ENCODE measurements at places on chromosomes 1 and 21.

GRCh38 chr21:16192902-16193301 lies 463.1 kb downstream of the USP25 start:
- no peak for DNase-seq

DNA sequence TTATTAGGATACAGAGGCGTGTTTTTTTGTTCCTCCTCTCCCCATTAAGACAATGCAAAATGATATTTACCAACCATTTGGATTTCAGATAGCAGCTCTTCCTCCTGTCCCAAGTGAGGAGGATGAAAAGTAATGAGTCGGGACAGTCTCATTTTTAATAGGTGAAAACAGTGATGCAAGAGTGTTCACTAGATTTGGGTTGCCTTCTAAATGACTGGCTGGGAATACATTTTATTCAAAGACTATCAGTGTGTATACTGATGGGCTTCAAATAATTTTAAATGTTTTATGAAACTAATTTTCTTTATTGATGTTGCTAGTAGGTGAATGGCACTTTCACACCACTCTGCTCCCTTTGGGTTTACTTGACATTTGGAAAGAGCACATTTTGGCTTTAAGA lies 2.1 kb downstream of the RCOR3 start:
- DNase-seq, result no peak

GRCh38 chr1:200471739-200472138 lies 61.9 kb upstream of the ZNF281 start:
- DNase-seq, result no peak

- no peak for DNase-seq
Observed at GRCh38 chr1:235129774-235130570, 1.3 kb upstream of the TOMM20 start.

Data from stimulated activated naive CD4-positive, alpha-beta T cell (primary cell).